ENCODE measurements at places on chromosomes 4 and X.

DNA sequence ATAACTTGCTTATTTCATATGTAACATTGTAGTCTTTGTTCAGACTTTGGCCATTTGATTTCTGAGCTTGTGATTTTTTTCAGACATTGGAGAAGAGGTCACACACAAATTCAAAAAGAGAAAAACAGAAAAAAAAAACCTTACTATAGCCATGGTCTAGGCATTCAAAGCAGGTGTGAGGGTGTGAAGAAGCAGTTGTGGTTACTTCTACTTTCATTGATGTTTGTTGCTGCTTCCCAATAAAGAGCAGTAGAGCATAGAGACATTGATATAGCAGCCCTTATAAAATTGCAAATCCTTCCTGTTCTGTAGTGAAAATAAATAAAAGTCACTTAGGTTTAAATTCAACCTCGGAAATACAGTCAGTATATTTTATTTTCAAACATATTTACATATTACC is 671.6 kb downstream of the GRXCR1 start:
- no peak for DNase-seq

DNA sequence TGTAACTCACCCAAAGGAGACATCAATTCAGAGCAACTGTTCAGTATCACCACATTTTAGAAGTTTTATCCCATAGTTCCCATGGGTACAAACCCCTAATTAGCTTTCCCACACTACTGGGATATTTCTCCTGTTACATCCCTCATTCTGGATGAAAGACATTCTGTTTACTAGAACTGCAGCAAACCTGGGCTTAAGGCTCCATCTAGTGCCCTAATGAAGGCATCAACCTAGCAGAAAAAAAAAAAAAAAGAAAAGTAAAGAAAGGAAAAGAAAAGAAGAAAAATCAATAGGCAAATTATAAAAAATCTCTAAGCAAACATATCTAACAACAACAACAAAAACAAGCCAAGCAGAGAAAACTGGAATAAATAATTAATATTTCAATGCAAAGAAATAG is 133.7 kb upstream of the CPXCR1 start:
- DNase-seq = no peak

- DNase-seq = no peak
These were observed 45.9 kb downstream of the PTCHD1 start for GRCh38 chrX:23380581-23380980.

DNA sequence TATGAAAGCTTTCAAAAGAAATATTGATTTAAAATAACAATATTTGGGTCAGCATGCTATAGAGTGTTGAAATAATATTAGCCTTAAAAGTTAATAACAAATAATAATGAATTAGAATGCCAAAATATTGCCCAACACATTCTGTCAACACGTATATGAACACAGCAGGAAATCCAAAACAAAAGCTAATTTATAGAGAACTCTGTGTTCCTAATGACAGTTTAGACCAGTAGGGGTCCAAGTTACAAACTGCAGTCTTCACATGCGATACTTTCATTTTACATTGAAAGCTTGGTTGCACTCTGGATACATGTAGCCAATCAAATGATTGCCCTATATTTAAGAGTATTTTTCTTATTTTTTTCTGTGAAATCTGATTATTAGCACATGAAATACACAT is 274.4 kb downstream of the DCTD start:
- no peak for DNase-seq

Data from NCI-H748 treated with DMSO at 0.1 percent for 48 hours (cell line).